ENCODE measurements at places on chromosomes 4 and X. TPM values are rescaled to one million over a fixed set of nuclear protein-coding genes. Genes with fewer than 3 reads are reported as not detected.

Gene RAB39B
- total RNA-seq: 1.5 TPM

Gene DHRSX
- total RNA-seq: 30.4 TPM

Gene DGAT2L6
- total RNA-seq: not detected

Gene XAGE2
- not detected for total RNA-seq

Gene EGFL6
- total RNA-seq: not detected

Gene NPY1R
- 1.1 TPM for total RNA-seq

- no peak for DNase-seq
Measured at GRCh38 chrX:135512508-135513129, 7.8 kb upstream of the INTS6L start.

- no peak for DNase-seq
Measured at GRCh38 chrX:99901091-99901490, 509.0 kb downstream of the PCDH19 start.

DNA sequence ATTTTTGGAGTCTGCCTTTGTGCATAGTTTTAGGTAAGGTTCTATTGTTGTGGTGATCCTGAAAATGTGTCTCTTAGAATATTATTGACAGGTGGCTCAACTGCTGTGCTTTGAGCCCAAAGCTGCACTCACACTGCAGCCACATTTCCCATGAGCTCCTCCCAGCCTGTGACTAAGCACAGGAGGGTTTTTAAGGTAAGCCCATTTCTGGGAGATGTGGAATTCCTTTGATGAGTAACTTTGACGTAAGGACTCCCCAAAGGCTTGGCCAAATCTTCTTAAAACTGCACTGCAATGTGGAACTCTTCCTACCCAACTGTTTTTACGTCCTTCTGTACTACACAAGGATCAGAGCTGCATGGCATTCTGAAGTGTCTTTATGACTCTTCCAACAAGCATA is 20.0 kb upstream of the TMPRSS11A start:
- DNase-seq: peak; percentile 58

GRCh38 chrX:2413969-2414368 is 86.8 kb downstream of the DHRSX start:
- DNase-seq: no peak

GRCh38 chrX:19595043-19595677 is 79.9 kb upstream of the MAP3K15 start:
- DNase-seq: no peak

DNA sequence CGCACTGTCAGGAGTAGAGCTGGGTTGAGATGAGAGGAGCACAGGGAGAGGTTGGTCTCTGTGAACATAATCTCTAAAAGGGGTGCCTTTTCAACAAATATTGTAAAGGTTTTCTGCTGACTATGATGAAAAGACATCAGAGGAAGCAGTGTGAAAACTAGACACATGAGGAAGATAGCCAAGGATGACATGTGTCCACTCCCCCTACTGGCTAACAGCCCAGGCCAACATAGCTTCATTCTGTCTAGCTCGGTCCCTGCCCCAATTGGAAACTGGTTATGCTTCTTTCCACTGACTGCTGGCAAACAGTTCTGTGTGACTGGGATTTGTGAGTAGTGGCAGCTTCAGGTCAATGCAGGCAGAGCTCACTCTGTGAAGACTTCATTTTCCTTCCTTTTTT is 115.4 kb upstream of the ESX1 start:
- no peak for DNase-seq

DNA sequence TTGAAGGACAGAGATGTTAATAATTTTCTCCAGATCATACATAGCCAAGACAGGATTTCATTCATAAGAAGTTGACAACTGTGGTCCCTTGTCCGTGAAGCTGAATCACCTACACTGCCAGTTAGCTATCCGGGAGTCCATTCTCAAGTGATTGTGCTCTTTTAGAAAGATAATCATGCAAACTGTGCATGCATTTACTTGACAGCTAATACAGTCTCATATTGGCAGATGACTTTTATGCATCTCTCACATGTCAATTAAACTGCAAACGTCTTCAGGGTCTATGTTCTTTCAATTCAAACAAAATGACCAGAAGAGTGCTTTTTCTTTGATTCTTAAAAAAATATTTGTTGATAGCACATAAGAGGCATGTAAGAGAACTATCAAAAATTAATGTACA is 1572.9 kb downstream of the C4orf33 start:
- DNase-seq: no peak

- no peak for DNase-seq
Measured at GRCh38 chr4:24999392-25000089, 31.2 kb downstream of the LGI2 start.

- DNase-seq: no peak
Measured at GRCh38 chr4:30437316-30437715, 282.9 kb upstream of the PCDH7 start.

DNA sequence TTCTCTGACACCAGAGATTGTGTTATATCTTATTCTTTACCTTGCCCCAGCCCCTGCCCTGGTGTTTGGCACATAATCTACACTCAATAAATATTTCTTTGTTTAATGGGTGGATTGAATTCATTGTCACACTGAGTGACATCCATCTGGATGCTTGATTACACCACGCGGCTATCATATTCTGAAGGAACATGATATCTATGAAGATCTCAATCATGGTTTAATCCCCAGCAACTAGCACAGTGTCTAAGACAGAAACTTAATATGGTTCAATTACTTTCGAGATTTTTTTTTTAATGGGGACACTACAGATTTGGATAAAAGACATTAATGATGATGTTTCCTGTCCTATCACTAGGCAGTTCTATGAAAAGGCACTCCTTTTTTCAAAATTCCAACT is 246.3 kb downstream of the PALLD start:
- DNase-seq: no peak

DNA sequence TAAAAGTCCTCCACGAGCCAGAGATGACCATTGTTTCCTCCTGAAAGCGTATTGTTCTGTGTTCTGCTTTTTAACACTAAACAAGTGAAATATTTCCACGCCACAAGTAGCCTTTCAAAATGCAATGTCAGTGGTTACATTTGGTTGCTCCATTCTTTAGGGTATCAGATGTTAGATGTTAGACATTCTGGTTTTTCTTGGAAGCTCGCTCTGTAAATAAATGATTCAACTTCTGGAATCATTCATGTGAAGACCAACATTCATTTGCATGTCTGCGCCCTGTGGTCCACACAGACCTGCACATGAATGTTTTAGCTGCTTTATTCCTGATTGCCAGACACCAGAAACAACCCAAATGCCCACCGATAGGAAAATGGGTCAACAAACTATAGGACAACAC is 38.0 kb upstream of the HELT start:
- no peak for DNase-seq

DNA sequence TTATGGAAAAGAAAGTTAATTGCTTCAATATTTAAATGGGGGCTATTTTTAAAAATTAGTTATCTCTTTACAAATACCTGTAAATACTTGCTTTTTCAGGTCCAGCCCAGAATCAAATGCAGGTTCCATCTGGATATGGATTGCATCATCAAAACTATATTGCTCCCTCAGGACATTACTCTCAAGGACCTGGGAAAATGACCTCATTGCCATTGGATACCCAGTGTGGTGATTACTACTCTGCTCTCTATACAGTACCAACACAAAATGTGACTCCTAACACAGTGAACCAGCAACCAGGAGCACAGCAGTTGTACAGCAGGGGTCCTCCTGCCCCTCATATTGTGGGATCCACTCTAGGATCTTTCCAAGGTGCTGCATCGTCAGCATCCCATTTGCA is 29.2 kb downstream of the SEC24B start:
- no peak for DNase-seq

GRCh38 chrX:30489323-30489722 is 88.2 kb downstream of the TASL start:
- DNase-seq: no peak

DNA sequence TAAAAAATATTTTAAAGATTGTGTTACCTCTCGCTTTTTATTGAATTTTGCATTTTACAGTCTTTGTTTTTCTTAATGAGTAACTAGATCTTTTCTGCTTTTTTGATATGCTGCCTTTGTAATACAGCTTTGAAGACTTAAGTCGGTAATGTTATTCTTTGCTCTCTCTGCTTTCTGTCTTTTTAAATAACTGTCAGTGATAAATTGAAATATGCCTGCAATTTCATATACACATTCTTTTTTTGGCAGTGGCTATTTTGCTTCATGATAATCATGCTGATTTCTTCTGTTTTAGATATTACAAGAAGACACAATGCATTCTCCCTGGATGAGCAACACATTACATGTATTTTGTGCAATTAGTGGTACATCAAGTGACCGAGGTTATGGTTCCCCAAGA is 42.0 kb upstream of the IL13RA1 start:
- DNase-seq: no peak

DNA sequence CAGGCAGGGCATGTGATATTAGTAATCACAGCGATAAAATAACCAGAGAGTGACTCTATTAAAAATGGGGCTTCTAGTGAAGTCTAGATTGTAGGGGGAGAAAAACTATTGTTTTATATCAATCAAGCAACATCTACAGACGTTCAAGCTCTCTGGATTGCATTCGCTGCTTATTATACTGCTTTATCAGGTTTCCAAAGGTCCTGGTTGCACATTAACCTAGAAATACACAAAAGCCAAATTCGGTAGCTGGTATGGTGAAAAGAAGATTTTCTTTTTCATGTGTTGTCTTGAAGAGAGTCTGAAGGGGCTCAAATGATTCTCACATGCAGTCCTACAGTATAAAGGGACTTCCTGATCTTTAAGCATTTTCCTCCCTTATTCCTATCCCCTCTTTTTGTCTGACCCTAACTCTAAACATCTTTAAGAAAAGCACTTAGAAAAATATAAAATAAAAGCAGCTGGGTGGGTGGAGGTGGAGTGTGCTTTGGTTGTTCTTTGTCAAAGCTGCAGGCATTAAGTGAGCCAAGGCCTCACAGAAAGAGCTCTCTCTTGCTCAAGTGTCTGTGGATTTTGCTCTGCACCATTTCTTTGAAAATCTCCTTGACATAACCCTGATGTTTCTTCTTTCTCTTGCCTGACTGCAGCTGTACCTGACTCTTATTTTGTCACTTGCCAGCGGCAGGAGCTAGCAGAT is 46.1 kb downstream of the MID1IP1 start:
- no peak for DNase-seq

DNA sequence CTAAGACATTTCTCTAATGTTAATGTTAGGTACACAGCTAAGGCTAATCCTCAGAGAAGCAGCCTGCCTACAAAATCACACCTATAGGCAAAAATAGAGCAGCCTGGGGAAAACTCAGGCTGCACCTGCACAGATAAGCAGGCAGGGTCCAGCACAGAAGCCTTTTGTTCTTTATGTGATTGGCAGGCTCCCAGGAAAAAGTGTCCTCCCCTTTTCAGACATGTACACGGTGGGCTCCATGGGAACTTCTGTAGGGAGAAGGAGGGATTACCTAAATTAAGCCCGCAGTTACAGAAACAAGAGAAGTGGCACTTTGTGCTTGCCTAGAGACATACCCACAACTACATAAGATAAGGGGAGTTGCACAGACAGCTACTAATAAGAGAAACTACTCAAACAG is 4.0 kb upstream of the HSPA4L start:
- DNase-seq: no peak

DNA sequence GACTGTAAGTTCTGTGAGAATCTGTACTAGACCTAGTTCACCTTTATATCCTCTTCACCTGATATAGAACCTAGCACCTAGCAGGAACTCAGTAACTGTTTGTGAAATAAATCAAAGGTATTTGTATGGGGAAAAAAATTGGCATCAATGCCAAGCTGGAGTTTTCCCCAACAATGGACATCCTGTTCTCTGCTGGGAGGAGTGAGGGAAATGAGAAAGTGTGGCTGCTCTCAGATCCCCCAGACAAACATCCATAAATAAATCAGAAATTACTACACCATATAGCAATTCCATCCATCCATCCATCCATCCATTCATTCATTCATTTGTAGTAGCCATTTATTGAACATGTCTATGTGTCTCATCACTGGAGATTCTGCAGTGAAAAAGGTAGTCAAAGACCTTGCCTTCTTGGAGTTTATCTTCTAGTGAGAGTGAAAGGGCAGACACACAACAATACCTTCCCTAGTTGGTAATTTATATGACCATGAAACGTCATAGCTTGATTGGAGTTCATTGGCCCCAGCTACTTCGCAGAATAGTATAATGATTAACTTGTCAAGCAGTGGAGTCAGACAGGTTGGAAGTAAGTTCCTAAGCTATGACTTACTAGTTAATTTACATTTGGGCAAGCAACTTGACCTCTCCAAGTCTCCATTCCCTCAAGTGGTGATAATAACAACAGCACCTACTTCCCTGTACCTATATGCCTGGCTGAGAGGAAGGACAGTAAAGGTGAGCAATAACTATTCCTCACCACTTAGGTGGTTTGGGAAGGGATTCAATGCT is 98.7 kb upstream of the KIT start:
- DNase-seq: no peak

DNA sequence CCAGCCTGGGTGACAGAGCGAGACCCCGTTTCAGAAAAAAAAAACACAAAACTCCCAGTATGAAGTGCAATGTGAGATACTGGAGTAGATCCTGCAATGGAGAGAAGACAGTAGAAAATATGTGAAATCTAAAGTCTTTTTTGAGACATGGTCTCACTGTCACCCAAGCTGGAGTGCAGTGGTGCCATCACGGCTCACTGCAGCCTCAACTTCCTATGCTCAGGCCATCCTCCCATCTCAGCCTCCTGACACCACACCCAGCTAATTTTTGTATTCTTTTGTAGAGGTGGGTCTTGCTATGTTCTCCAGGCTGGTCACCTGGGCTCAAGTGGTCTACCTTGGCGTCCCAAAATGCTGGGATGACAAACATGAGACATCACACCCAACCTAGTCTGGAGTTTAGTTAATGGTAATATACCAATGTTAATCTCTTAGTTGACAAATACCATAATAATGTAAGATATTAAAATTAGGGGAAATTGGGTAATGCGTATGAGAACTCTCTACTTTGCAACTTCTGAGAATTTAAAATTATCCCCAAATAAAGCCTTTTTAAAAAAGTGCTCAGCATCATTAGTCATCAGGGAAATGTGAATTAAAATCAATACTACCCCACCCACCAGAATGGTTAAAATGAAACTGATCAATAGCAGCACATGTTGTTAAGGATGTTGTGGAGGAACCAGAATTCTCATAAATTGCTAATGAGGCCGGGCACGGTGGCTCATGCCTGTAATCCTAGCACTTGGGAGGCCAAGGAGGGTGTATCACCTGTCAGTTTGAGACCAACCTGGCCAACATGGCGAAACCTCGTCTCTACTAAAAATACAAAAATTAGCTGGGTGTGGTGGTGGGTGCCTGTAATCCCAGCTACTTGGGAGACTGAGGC is 15.0 kb downstream of the RBMX start:
- no peak for DNase-seq

DNA sequence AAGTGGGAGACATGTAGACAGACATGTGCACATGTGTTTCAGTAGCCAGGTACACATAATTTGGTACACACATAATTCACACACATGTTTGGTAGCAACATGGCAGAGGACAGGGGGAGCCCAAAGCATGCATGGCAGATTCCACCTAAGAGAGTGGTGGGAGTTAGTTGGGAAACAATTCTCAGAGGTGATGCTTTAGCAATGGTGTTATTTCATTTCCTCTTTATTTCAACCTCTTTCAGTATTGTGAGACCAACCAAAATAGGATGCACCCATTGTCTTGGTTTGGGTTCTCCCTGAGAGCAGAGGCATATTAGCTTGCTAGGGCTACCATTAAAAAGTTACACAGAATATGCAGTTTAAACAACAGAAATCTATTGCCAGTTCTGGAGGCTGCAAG is 92.2 kb upstream of the ANXA3 start:
- DNase-seq: no peak

All from astrocyte (in vitro differentiated cells and primary cell).